ENCODE measurements at places on chromosomes 1 and 21. TPM values are rescaled to one million over a fixed set of nuclear protein-coding genes. Genes with fewer than 3 reads are reported as not detected.

The RBP7 gene
- total RNA-seq: not detected

The CFHR4 gene
- not detected for total RNA-seq

The RGS16 gene
- 35.3 TPM for total RNA-seq

The MT1HL1 gene
- not detected for total RNA-seq

The YRDC gene
- total RNA-seq: 31.6 TPM

The ADAM30 gene
- total RNA-seq: not detected

The UTS2 gene
- not detected for total RNA-seq

The BEND5 gene
- 1.0 TPM for total RNA-seq

The KIF26B gene
- total RNA-seq: 0.05 TPM

The GPR37L1 gene
- not detected for total RNA-seq

GRCh38 chr1:156755527-156755950, 4.1 kb upstream of the HDGF start:
- no peak overlapping the region for H3K4me3 ChIP-seq
- H3K36me3 ChIP-seq: peaks cover 1% of the 10 kb centered on the region
- H3K27me3 ChIP-seq: no peaks in the 10 kb centered on the region
- no peak for DNase-seq
- H3K27ac ChIP-seq: no peak overlapping the region

DNA sequence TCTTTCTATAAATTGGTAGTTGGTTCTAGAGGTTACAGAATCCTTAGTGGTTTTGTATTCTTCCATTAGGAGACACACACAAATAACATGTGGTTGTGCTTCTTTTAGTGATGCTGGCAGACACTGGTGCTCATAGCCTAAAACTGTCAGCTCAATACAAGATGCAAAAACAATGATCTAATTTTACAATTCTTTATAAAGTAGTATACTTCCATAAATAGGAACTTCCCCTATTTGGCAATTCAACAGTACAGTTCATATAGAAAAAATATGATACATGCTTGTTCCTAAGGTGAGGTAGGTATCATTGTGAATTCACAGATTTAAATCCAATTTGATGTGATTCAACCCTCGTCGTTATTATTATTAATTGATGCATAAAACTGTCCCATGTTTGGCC, 20.8 kb upstream of the CCDC17 start:
- H3K4me1 ChIP-seq: peaks cover 3% of the 10 kb centered on the region
- no peak overlapping the region for H3K27ac ChIP-seq
- peaks cover 14% of the 10 kb centered on the region for H3K36me3 ChIP-seq
- DNase-seq: no peak
- no peaks in the 10 kb centered on the region for H3K27me3 ChIP-seq

- no peak overlapping the region for H3K27ac ChIP-seq
- no peak for DNase-seq
- H3K4me1 ChIP-seq: peaks cover 2% of the 10 kb centered on the region
These were observed 61.7 kb downstream of the UBE2U start for GRCh38 chr1:64265141-64265540.

GRCh38 chr1:77238462-77238861, 19.2 kb upstream of the PIGK start:
- no peaks in the 10 kb centered on the region for H3K27me3 ChIP-seq
- no peak overlapping the region for H3K27ac ChIP-seq
- H3K36me3 ChIP-seq: peaks cover 1% of the 10 kb centered on the region
- H3K4me1 ChIP-seq: peaks cover 5% of the 10 kb centered on the region
- no peak overlapping the region for H3K4me3 ChIP-seq

DNA sequence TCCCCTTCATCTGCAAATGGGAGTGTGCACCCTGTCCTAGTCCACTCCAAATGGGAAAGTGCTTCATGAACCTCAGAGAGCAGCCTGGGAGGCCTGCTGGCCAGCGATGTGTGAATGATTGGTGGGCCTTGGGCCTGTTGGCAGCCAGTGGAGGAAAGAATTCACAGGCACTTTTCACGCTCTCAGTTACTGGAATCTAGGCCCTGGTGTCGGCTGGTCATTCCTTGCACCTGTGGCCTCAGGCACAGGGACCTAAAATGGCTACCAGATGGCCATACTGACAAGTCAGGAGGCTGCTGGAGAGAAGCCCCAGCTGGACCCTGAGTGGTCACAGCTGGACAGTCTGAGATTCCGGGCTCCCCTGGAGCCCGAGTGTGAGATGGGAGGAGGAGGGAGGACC, 18.4 kb upstream of the EDN2 start:
- no peaks in the 10 kb centered on the region for H3K27me3 ChIP-seq
- H3K4me1 ChIP-seq: no peaks in the 10 kb centered on the region
- H3K36me3 ChIP-seq: no peaks in the 10 kb centered on the region
- DNase-seq: no peak

GRCh38 chr1:203373991-203374390, 23.1 kb upstream of the FMOD start:
- no peaks in the 10 kb centered on the region for H3K36me3 ChIP-seq
- H3K27me3 ChIP-seq: no peaks in the 10 kb centered on the region
- H3K27ac ChIP-seq: no peak overlapping the region
- DNase-seq: no peak
- no peak overlapping the region for H3K4me3 ChIP-seq

DNA sequence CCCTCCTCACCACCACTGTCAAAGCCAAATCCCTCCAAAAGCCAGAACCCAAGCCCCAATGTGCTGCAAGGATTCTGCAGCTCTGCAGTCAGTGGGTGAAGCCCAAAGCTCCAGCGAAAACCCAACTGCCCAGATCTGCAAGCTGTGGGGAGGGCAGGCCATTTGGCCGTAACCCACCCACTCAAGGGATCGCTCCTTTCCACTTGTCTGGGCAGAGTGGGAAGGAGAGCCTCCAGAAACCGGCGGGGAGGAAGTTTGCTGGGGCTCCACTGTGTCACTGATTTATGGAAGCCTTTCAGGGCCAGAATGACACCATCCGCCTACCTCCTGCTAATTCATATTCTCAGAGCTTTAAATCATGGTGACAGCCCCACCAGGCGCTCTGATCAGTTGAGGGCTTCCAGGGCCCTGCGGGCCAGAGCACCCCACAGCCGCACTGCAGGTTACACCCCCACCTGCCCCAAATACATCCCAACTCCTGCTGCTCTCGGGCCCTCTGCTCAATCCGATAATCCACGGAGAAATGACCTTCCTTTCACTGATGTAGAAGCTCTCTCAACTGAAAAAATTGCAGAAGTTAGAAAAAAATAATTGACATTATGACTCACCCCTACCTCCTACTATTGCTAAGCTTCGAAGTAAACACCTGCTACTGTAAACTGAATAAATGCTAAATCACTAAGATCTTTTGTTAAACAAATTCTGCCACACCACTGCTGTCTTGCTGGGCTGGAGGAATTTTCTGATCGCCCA, 40.6 kb upstream of the RAB4A start:
- H3K27me3 ChIP-seq: peaks cover 2% of the 10 kb centered on the region
- no peak overlapping the region for H3K4me3 ChIP-seq
- DNase-seq: no peak
- H3K36me3 ChIP-seq: no peaks in the 10 kb centered on the region

DNA sequence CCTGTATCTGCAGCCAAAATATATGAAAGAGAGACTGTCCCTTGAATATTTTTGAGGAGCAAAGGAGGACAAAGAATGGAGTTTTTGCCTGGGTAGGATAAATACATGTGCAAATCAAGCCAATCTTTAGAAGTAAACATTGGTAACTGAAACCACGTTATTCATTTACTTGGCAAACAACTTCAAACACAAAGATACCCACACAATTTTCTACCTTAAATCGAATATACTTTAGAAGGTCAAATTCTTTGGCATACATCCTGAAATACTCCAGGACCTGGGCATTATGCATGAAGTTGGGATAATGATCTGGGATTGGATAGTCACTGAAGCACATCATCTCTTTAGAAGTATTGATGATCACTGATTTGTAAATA, 9.6 kb downstream of the FMO5 start:
- no peaks in the 10 kb centered on the region for H3K4me1 ChIP-seq
- no peaks in the 10 kb centered on the region for H3K36me3 ChIP-seq
- H3K27me3 ChIP-seq: no peaks in the 10 kb centered on the region
- H3K27ac ChIP-seq: no peak overlapping the region
- H3K4me3 ChIP-seq: no peak overlapping the region

DNA sequence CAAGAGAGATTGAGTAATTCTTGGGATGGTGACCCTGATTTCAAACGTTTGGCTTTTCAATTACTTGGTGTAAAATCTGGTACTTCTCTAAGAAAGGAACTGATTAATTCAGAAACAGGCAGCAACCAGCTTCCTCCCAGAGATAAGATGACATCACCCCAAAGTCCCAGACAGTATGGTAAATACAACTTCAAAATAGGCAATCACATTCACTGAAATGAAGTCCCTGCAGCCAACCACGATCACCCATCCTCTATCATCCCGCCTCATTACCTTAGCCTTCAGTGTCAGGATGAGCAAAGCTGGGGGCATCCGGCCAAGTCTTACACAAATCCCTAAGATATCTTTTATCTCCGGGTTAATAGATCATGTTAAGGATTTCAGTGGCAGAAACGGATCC, 26.4 kb upstream of the RUNX1 start:
- peaks cover 2% of the 10 kb centered on the region for H3K27me3 ChIP-seq
- H3K4me1 ChIP-seq: peaks cover 15% of the 10 kb centered on the region
- no peaks in the 10 kb centered on the region for H3K36me3 ChIP-seq
- DNase-seq: peak; percentile 61

- no peaks in the 10 kb centered on the region for H3K36me3 ChIP-seq
- peaks cover 7% of the 10 kb centered on the region for H3K4me1 ChIP-seq
- no peaks in the 10 kb centered on the region for H3K27me3 ChIP-seq
These were observed 75.2 kb upstream of the GADD45A start for GRCh38 chr1:67609577-67610341.

DNA sequence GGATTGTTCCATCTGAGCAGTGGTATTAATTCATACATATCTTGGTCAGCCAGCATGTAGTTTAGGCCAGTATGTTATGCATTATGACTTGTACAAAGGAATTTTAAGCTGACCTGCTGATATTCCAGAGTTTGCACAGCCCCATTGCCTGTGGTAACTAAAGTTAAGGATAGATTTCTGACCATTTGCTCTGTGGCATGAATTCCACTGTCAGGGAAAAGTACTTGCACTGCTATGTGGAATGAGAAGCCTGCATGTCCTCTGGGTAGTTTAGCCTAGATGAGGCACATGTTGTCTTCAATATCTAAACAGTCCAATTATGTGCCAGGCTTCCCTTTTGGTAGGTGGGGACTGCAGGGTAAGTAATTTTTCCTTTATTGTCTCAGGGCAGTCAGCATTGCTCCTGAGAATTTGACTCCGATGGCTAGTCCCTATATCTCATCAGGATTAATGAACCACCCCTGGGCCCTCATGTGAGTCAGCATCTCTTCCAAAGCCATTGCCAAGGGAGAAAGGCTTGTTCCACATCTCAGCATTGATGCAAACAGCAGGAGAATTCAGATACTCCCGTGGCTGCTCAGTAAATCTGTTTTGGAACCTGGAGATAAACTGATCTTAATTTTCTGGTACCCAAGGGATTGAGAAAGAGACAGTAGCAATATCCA, 30.2 kb downstream of the NEK7 start:
- no peaks in the 10 kb centered on the region for H3K27me3 ChIP-seq
- H3K36me3 ChIP-seq: no peaks in the 10 kb centered on the region
- no peak for DNase-seq
- no peak overlapping the region for H3K4me3 ChIP-seq
- H3K4me1 ChIP-seq: peaks cover 70% of the 10 kb centered on the region

DNA sequence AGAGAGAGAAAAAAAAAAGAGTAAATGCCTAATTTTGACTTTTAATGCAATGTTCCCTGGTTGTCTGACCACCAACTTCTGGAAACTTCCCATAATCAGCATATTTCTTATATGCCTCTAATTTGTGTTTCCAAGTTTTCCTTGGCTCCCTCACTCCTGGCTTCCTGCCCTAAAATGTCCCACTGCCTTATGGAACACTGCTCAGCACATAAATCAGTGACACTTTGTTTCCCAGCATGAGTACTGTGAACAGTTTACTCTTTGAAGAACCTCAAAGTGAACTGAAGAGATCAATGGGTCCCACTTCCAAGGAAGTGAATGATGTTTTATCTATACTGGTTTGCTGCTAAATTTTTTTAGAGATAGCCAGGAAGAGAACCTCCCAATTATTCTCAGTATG, 271.3 kb upstream of the PRMT6 start:
- no peak for DNase-seq
- H3K27me3 ChIP-seq: no peaks in the 10 kb centered on the region
- no peaks in the 10 kb centered on the region for H3K36me3 ChIP-seq
- H3K27ac ChIP-seq: no peak overlapping the region
- no peak overlapping the region for H3K4me3 ChIP-seq

DNA sequence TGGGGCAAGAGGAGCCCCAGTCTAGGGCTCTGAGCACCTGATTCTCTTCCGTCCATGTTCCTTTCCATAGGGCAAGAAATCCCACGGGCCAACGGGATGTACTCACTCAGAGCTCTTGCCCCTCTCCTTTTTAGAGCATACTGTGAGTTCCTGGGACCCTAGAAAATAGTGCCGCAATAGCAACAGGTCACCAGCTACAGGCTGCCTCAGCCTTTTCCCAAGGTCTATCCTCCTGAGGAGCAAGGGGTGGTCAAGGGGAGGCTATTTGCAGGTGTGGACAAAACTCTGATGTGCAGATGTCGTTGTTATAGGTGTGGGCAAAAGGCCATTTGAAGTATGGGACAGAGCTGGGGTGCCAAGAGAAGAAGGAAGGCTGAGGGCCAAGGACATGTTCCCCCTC, 1.6 kb upstream of the QSOX1 start:
- no peak for DNase-seq
- H3K4me1 ChIP-seq: peaks cover 22% of the 10 kb centered on the region
- H3K36me3 ChIP-seq: no peaks in the 10 kb centered on the region
- H3K4me3 ChIP-seq: no peak overlapping the region
- no peak overlapping the region for H3K27ac ChIP-seq
- H3K27me3 ChIP-seq: no peaks in the 10 kb centered on the region

DNA sequence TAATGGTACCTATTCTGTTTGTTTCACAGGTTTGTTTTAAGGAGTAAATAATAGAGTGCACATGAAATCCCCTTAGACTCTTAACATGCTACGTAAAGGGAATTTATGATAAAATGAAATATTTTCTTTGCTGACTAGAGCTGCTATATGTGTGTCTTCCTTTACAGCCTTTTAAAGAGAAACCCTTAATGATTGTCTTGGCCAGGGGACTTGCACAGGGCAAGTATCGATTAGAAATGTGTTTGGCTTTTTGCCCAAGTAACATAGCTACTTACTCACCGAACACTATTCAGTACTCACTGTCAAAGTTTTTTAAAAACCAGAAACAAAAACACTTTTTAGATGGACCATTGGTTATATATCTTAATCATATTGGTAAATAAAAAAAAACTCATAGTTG, 71.3 kb upstream of the KIAA1614 start:
- peaks cover 9% of the 10 kb centered on the region for H3K36me3 ChIP-seq
- no peak overlapping the region for H3K4me3 ChIP-seq
- peaks cover 7% of the 10 kb centered on the region for H3K4me1 ChIP-seq
- no peak overlapping the region for H3K27ac ChIP-seq
- H3K27me3 ChIP-seq: no peaks in the 10 kb centered on the region
